B cell (primary cell): ENCODE measurements at places on chromosomes 4 and X. TPM values are rescaled to one million over a fixed set of nuclear protein-coding genes. Genes with fewer than 3 reads are reported as not detected.

Gene EREG
- total RNA-seq: not detected in 2 replicates

Gene TRAPPC11
- 53.8 and 56.6 TPM in 2 replicates for total RNA-seq

GRCh38 chr4:76606645-76607265 lies 171.7 kb downstream of the SHROOM3 start:
- H3K4me1 ChIP-seq: peaks cover 16% of the 10 kb centered on the region
- H3K27ac ChIP-seq: no peak overlapping the region
- no peak overlapping the region for H3K4me3 ChIP-seq
- no peaks in the 10 kb centered on the region for H3K36me3 ChIP-seq

- no peaks in the 10 kb centered on the region for H3K4me1 ChIP-seq
- H3K36me3 ChIP-seq: peaks cover 69% of the 10 kb centered on the region
- no peak overlapping the region for H3K27ac ChIP-seq
- H3K27me3 ChIP-seq: no peaks in the 10 kb centered on the region
Measured at GRCh38 chr4:48899432-48899749, 7.2 kb downstream of the OCIAD2 start.

Gene CENPI
- total RNA-seq: 1.9 and 3.2 TPM in 2 replicates

Gene UCHL1
- 0.47 and 0.53 TPM in 2 replicates for total RNA-seq

DNA sequence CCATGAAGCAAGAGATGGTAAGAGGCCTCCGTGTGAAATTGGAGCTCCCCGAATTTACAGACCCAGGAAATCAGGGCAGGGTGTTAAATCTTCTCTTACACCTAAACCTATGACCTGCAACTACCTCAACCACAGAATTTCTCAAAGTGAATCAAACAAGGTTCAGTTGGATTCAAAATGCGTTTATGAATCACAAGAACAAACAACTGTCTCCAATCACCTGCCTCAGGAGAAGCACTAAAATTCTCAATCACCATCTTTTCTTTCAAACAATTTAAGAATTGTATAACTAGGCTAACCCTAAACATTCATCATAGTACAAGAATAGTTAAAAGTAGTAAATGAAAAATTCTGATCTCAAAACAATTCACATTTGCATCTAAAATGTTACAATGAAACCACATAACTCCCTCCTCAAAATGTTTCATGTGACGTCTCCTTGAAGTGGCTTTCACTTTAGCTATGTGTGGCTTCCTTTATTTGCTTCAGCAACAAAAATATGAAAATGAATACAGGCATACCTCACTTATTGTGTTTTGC lies 19.2 kb downstream of the PPP3CA start:
- DNase-seq: peak; percentile 52
- H3K27me3 ChIP-seq: no peaks in the 10 kb centered on the region
- H3K27ac ChIP-seq: peak overlapping the region; percentile 74
- no peak overlapping the region for H3K4me3 ChIP-seq
- H3K4me1 ChIP-seq: peaks cover 28% of the 10 kb centered on the region

GRCh38 chr4:185280608-185281007 lies 71.2 kb downstream of the SNX25 start:
- H3K4me3 ChIP-seq: no peak overlapping the region
- H3K4me1 ChIP-seq: peaks cover 12% of the 10 kb centered on the region
- DNase-seq: no peak
- no peaks in the 10 kb centered on the region for H3K27me3 ChIP-seq

DNA sequence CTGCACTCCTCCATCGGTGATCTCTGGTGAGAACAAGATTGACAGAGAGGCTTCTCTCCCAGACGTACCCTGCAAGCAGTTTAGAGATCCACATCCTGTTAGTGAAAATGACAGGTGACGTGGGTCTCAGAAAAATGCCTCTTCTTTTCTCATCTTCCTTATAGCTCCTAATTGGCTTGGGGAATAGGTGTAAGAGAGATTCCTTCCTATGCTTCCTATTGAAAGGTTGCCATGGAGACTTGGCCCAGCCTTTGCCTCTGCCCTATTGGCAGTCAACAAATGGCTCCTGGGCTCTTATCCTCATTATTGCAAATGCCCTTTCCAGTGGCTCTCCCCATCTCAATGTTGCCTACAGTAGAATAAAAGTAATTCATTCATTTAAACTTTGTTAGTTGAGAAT lies 26.5 kb upstream of the DGKK start:
- no peaks in the 10 kb centered on the region for H3K36me3 ChIP-seq
- H3K27me3 ChIP-seq: no peaks in the 10 kb centered on the region
- H3K4me3 ChIP-seq: no peak overlapping the region
- H3K27ac ChIP-seq: no peak overlapping the region
- H3K4me1 ChIP-seq: no peaks in the 10 kb centered on the region

DNA sequence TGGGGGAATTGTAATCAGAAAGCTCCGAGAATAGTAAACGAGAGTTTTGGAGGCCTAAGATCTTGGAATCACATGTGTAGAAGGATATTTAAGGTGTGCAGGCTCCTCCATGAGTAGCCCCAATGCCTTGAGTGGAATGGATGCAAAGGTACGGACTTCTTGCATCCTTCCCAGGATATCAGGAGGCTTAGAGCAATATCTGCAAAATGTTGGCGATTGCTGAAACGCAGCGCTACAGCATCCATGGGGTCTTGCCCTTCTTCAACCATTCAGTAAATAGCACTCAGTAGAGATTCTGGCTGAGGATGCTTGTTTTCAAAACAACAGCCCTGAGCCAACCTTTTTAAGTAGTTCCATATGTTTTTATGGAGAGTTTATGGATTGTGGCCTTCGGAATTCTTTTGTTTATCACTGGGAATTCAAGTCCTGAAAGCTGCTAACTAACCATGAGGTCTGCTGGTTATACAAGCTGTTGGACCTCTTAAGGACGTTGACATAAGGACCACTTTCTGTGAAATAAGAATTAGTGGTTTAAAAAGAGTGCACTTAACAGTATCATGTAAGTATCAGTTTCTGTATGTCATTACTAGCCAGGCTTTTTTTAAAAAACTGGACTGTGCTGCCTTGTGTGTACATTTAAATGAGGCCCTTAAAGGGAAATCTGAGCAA lies 228.8 kb upstream of the PGRMC2 start:
- no peak for DNase-seq
- no peak overlapping the region for H3K4me3 ChIP-seq
- H3K4me1 ChIP-seq: no peaks in the 10 kb centered on the region
- no peak overlapping the region for H3K27ac ChIP-seq
- H3K36me3 ChIP-seq: no peaks in the 10 kb centered on the region
- no peaks in the 10 kb centered on the region for H3K27me3 ChIP-seq

DNA sequence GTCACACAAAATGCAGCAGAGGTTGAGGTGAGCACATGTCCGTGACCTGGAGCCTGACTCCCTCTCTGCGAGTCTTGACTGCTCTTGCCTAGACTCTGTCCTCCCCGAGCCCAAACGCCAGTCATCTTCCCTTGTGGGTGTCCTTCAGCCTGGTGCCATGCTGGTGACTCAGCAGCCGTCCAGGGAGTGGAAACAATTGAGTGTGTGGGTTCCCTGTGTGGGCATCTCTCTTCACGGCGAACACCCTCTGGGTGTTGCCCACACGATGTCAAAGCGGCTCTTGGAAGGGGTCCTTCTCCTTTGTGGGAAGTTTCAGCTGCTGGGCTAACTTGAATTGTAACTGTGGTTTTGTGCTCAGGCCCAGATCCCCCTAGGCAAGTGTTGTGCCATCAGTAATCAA lies 17.5 kb upstream of the MSANTD1 start:
- DNase-seq: no peak
- no peaks in the 10 kb centered on the region for H3K27me3 ChIP-seq
- no peak overlapping the region for H3K27ac ChIP-seq
- H3K4me1 ChIP-seq: no peaks in the 10 kb centered on the region
- no peak overlapping the region for H3K4me3 ChIP-seq
